Choroid plexus epithelial cell (primary cell): ENCODE measurements at places on chromosomes 11 and 22.

GRCh38 chr22:25833676-25834075 is 91.7 kb downstream of the MYO18B start:
- no peak for DNase-seq

GRCh38 chr11:123659311-123659710 is 4.9 kb upstream of the SCN3B start:
- no peak for DNase-seq

DNA sequence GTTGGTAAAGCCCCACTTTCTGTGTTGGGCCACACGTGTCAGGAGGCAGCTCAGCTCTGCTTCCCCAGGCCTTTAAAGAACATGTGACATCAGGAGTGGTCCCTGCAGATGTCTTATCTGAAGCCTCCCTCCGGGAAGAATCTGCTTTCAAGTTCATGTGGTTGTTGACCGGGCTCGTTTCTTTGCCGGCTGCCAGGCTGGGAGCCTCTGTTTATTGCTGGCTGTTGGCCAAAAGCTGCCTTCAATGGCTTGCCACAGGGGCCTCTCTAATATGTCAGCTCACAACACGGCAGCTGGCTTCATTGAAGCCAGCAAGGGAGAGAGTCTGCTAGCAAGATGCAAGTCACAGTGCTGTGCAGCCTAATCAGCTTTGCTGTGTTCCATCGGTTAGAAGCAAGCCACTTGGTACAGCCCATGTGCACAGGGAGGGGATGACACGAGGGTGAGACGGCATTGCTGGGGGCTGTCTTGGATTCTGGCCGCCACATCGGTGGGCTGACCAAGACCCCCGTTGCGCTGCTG is 14.6 kb downstream of the MRGPRF start:
- peak; percentile 39 for DNase-seq

GRCh38 chr11:132648851-132649250 is 883.5 kb downstream of the OPCML start:
- DNase-seq: no peak

GRCh38 chr11:93123351-93123898 is 74.4 kb downstream of the SLC36A4 start:
- DNase-seq: peak; percentile 43

DNA sequence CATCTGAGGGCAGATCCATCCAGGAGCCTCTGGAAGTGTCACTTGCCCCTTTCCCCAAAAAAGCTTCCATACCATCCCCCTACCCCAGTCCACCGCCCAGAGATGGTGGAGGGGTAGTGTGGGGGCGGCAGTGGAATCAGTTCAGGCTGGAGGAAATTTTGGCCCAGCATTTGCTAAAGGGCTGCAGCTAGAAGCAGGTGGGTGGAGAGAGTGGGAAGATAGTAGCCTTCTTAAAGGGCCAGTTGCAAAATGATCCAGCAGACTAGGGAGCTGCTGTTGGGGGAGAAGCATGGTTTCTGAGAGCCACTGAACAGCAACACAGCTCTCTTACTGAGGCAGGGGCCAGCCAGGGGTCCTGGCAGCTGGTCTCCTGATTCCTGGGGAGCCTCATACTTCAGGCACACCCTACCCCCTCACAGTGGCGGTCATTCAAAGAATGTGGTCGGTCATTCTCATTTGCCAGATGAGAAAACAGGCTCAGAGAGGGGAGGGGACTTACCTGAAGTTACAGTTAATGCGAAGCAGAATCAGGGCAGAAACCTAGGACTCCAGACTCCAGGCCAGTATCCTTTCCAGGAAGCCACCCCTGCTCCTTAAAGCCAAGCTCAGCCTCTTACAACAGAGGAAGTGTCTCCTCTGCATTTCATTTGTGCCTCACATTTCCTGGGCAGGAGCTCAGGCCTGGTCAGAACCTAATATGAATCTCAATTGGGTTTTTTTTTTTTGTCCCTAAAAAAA is 5.4 kb downstream of the SEC14L2 start:
- peak; percentile 51 for DNase-seq

DNA sequence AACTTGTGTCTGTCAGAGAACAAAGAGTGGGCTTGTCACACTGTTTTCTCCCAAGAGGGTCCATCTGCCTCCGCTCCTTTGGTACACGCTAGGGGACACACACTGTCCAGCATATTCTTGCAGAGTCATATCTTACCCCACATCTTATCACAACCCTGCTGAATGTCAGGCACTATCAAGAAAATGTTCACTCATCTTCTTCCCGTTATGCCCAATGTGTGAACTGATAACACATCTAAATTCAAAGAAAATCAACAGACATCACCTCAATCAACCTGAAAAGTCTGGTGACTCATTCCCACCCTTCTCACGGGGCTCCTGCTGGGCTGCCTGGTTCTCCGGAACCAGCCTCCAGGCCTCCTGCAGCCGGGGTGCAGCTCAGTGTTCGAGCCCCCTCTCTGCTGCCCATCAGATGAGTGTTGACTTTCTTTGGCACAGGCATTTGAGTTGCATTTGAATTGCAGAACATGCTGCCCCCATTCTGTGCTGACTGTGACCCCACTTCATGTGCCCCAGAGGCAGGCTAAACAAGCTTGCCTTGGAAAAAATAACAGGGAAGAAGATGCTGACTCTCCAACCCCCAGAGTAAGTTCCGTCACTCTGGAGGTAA is 19.4 kb downstream of the GRAP2 start:
- no peak for DNase-seq

DNA sequence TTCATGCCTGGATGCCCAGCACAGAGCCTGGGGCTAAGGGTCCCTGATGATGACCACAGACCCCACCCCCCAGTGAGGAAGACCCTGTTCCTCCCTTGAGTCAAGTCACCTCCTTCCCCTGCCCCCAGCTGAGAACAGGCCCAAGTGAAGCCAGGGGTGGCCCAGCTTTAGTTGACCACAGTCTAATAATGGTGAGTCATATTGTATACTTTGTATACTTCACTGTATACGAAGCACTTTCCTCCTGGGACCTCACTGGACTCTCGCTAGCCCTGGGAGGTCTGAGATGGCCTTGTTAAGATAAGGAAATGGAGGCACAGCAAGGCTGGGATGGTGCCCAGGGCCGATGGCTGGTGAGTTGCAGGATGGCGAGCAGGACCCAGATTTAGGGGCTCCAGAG is 3.7 kb upstream of the FLRT1 start:
- peak; percentile 18 for DNase-seq

GRCh38 chr11:24636291-24636629 is 139.4 kb downstream of the LUZP2 start:
- no peak for DNase-seq

- no peak for DNase-seq
These were observed 94.3 kb downstream of the SOX6 start for GRCh38 chr11:16261836-16262644.

GRCh38 chr11:68749229-68750123 is 1.8 kb downstream of the TESMIN start:
- DNase-seq: no peak

- DNase-seq: no peak
These were observed 3.8 kb downstream of the SLC29A2 start for GRCh38 chr11:66367561-66368312.

DNA sequence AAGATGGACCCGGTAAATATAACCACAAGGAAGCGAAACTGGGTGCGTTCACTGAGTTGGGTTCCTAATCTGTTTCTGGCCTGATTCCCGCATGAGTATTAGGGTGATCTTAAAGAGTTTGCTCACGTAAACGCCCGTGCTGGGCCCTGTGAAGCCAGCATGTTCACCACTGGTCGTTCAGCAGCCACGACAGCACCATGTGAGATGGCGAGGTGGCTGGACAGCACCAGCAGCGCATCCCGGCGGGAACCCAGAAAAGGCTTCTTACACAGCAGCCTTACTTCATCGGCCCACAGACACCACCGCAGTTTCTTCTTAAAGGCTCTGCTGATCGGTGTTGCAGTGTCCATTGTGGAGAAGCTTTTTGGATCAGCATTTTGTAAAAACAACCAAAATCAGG is 74.4 kb downstream of the NCAPD3 start:
- no peak for DNase-seq

DNA sequence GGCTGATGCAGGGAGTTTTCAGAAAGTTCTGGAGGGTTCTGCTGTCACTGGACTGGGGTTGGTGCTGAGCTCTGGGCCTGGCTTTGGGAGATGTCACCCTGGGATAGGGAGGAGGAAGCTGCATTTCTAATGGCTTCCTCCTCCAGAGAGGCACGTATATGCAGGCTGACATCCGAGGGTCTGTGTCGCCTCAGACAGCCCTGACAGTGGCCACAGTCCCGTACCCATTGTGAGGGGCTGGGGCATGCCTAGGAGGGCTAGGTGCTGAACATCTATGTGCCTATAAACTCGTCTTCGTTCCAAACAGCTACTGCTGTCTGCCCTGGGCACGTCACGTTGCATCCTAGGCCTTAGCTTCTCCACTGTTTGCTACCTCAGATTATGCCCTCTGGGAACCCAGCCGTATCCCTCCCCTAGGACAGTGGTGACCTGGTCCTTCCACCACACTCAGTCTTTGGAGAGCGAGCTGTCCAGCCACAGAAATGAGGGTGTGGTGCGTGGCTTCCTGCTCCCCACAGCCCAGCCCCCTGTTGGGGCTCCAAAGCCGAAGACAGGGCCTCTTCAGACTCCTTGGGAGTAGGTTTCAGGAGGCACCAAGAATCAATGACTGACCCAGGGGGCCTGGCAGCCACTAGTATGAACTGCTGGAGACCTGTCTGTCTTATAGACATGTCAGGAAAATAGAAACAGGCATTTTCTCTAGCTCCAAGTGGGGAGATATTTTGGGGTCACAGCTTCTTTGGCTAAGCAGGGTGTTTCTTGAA is 26.4 kb downstream of the ADAMTS15 start:
- DNase-seq: no peak

DNA sequence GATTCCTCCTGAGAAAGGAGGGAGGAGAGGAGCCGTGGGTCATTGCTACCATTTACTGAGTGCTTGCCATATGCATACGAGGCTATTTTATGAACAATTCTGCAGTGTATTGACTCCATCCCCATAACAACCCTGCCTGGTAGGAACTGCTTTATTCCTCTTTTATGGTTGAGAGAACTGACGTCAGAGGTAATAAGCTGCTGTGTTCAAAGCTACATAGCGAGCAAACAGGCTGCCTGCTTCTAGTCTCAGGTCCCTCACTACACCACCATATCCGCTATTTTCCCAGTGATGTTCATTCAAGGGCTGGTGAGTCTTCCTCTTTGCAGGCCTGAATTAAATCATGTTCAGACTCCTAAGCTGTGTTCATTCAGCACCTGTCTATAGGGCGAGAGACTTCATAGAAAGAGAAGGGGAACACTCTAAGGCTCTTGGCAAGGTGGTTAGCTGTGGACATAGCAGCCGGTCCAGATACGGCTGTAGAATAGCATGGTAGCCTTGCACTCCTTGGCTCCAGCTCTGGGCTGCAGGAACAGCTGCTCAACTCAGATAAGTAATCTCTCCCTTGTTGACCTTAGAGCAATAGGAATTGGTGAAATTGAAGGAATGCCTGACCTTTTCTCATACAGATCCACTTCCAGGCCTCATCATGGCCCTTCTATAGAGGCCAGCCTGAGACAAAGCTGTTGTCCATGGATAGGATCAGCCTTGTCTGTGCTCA is 82.6 kb downstream of the MICAL2 start:
- no peak for DNase-seq

DNA sequence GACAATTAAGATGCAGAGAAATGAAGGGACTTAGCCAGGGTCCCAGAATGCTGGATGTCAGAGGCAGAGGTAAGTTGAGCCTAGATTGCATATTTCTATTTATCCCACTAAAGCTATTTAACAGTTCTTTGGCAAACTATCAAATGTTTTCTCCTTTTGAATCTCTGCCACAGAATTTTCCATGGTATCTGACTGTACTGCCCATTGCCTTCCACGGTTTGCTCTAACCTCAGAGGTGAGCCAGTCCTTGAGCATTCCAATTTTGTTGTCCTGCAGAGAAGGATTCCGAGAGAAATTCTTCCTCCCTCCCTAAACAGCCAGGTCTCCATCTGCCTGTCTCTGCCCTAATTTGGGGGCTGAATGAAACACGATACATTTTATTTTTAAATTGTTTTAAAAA is 368.3 kb upstream of the SYN3 start:
- DNase-seq: peak; percentile 22

- peak; percentile 82 for DNase-seq
These were observed 3.7 kb upstream of the KCNC1 start for GRCh38 chr11:17730608-17731462.

DNA sequence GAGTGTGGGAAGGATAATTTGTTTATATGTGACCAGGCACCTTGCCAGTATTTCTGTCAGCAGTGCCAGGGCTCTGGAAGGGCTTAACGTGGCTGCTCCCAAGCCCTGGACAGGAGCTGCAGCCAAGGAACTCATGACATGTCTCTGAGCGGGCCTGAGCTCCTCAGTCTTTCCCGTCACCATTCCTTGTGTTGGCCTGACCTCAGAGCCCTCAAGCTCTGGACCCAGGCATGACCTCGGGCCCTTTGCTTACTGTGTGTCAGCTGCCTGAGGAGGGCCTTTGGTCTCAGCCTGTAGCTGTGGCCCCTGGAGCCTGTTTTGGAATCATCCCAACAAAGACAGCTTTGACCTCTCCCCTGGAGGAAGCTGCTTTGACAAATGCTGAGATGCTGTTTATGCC is 264.1 kb upstream of the PLET1 start:
- DNase-seq: no peak

DNA sequence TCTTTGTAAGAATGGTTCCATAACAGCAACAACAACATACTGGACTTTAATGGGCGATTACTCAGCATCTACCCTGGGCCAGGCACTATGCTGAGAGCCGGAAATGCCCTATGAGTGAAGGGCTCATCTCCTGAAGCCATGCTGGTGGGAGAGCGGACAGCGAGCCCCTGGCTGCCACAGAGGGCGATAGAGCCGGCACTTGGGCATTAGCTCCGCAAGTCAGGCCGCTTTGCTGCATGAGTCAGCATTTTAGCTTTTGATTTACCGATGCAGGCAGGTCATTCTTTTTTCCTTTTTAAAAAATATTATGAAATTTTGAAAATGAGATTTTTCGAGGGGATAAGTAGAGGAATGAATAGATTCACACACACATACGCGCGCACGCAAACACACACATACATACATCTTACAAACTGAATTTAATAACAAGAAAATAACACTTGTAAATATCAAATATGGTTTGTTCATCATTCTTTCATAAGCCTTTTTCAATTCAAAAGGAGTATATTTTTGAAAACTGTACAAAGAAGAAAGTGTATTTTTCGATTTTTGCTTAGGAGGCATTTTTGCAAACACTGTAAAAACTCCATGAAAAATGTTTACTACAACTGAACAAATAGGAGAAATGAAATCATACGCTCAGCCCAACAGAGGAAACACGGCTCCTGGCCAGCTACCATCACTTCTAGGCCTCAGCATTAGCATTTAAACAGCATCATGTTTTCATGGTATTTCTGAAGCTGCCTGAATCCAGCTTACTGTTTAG is 667.3 kb downstream of the OPCML start:
- no peak for DNase-seq

GRCh38 chr22:48906216-48906835 is 921.3 kb downstream of the BRD1 start:
- no peak for DNase-seq

GRCh38 chr11:36155124-36155561 is 134.1 kb downstream of the COMMD9 start:
- DNase-seq: no peak

- DNase-seq: no peak
These were observed at the start of gene SYT13 for GRCh38 chr11:45285930-45286632. SYT13 (minus strand) TSS chr11:45286341; CDS start chr11:45286207, 134 bp downstream.
